GM12865 (cell line): ENCODE measurements at places on chromosomes 5 and 9.
A peak's percentile ranks its signal among the peaks of the same experiment; 100 is the strongest.

DNA sequence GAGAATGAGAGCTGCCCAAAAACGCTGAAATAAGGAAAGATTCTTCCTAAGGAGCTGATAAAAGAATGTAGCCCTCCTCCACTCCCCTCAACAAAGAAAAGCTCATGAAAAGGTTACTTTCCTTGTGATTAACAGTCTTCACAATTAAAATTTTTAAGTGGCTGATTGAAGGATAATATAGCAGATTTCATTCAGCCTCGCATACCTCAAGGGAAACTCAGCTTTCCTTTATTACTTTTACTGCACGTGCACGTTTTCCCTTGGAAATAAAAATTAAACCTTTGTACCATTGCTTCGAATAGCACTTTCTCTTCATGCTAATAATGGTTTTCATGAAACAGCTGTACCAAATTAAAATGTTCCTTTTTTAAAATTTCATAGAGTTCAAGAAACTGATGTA, 234.0 kb upstream of the GRAMD2B start:
- no peak for DNase-seq

DNA sequence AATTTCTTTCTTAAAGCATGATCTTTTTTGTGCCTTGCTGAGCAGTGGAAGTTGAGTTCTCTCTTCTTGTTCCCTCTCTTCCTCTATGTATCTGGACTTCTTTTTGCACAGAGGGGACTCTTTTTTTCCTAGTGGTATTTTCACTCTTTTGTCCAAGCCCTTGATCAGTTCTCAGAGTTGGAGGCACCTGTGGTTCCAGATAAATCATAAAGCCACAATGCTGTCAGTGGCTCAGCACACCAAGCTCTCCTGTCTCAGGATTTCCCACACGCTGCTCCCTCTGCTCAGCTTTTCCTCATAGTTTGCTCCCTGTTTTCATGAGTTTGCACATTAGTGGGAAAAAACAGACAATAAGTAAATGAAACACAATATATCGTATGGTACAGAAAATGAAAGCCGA, 110.3 kb upstream of the ZNF608 start:
- DNase-seq, result no peak

DNA sequence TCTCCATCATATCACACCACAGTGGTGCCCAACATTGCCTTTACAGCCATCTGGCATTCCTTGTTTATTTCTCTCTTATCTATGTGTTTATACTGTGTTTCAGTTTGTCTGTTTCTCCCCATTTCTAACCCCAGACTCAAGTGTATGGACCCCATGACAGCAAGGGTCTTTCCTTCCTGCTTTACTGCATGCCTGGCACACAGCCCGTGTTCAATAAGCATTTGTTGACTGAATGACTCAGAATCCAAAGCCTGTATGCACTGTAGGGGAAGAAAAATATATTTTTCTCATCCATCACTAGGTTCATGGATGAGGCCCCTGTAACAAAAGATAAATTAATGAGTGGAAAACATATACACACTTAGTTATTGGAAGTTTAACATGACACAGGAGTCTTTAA, 190.8 kb upstream of the SEMA6A start:
- no peak for DNase-seq

- no peak for DNase-seq
Observed at GRCh38 chr9:110996436-110997220, 41.6 kb downstream of the LPAR1 start.

GRCh38 chr5:9617221-9617620, 12.9 kb downstream of the TAS2R1 start:
- no peak for DNase-seq

DNA sequence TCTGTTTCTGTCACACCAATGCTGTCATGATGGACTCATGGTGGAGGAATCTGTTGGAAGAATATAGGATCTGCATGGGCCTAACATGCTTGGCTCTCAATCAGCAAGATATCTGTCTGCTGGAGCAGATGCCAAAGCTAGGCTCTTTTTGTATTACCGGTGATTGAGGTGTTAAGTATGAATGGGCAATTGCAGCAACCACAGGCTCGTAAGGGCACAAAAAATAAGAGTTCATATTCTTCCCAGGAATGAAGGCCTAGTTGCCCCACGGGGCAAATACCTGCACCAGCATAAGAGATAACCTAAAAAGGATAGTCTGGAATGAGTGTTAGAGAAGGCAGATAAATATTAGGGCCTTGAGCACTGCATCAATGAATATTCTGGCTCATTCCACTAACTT, 679.5 kb upstream of the COX7C start:
- no peak for DNase-seq

GRCh38 chr5:31232273-31232888, 38.9 kb downstream of the CDH6 start:
- DNase-seq, result peak; percentile 35

DNA sequence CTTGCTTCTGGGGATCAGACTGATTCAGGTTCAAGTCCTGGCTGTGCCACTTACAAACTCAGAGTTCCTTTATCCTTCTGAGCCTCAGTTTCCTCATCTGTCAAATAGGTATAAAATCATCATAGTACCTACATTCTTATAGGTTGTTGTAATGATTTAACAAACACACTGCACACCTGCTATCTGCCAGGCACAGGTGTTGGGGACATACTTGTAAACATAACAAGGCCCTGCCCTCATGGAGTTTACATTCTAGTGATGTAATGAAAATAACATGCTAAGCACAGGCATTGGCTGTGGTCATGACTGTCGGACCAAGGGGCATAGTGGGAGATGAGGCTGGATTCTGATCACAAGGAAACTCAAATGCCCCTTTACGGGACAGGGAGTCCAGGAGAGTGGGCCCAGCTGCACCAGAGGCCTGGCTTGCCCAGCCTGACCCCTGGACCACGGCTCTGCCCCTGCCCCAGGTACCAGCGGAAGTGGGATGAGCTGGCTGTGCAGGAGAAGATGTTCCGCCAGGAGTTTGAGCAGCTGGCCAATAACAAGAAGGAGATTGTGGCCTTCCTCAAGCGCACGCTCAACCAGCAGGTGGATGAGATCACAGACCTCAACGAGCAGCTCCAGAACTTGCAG, 2.3 kb downstream of the CFAP157 start:
- no peak for DNase-seq
